ENCODE measurements at places on chromosomes 6 and 20.

DNA sequence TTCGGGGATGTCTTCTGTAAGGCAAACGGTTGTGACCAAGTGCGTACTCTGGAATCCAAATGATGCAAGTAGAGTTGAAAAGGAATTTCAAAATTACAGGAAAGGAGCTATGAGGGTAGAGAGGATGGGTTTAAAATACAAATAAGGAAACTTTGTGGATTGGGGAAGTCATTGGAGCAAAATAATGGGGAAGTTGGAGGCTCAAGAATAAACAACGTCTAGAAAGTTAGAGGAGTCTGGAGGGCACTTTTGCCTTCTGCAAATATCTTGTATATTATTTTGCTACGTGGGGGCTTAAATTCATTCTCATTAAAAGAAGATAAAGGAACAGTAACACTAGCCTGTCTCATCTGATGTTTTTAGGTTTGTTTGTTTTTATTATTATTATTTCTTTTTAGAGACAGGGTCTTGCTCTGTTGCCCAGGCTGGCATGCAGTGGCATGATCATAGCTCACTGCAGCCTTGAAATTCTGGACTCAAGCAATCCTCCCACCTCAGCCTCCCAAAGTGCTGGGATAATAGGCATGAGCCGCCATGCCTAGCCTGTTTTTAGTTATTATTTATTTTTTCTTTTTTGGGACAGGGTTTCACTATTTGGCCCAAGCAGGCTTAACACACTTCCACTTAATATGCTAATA, 55.0 kb upstream of the TNFAIP3 start:
- DNase-seq = no peak

GRCh38 chr6:259901-260508, 32.3 kb upstream of the DUSP22 start:
- no peak for DNase-seq

DNA sequence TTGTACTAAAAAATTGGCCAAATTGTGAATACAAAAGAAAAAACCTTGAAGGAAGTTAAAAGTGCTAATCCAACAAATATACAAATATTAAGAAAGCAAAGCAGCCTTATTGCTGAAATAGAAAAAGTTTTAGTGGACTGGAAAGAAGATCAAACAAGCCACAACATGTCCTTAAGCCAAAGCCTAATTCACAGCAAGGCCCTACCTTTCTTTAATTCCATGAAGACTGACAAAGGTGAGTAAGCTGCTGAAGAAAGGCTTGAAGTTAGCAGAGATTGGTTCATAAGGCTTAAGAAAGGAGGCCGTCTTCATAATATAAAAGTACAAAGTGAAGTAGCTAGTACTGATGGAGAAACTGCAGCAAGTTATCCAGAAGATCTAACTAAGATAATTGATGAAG, 53.5 kb downstream of the TINAG start:
- DNase-seq = no peak

DNA sequence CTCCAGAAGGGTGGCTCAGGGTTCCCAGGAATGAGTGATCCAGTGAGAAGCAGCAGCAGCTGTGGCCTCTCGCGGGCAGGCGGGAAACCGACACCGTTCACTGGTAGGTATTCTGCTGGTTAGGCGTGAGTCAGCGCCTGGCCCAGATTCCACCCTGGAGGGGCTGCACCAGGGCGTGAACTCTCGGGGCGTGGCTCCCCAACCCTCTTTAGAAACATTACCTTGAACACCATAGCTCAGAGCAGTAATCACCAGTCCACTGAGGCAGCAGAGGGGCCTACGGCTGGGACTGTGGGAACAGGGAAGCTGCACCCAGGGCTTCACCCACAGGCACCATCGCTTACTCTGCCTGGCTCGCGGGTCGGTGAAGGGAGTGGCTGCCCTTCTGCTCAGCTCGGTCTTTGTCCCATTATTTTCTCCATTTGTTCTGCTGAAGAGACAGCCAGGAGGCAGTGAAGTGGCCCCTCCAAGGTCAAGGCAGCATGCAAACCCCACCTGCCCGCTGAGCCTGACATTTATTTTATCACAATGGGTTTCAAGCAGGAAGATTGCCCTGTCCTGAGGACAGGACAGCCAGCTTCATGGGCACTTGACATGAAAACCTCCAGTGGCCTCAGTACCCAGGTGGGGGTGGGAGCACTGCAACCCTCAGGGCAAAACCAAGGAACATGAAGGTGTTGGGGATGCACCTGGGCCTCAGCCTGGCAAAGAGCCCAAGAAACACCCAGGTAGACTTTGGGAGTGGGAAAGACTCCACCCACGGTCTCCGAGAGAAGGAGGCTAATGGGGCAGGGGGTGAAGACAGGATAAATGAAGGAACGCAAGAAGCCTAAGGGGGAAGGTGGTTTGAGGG, 51.0 kb upstream of the CD93 start:
- no peak for DNase-seq

GRCh38 chr20:46202766-46203509, 84.8 kb downstream of the CD40 start:
- no peak for DNase-seq

DNA sequence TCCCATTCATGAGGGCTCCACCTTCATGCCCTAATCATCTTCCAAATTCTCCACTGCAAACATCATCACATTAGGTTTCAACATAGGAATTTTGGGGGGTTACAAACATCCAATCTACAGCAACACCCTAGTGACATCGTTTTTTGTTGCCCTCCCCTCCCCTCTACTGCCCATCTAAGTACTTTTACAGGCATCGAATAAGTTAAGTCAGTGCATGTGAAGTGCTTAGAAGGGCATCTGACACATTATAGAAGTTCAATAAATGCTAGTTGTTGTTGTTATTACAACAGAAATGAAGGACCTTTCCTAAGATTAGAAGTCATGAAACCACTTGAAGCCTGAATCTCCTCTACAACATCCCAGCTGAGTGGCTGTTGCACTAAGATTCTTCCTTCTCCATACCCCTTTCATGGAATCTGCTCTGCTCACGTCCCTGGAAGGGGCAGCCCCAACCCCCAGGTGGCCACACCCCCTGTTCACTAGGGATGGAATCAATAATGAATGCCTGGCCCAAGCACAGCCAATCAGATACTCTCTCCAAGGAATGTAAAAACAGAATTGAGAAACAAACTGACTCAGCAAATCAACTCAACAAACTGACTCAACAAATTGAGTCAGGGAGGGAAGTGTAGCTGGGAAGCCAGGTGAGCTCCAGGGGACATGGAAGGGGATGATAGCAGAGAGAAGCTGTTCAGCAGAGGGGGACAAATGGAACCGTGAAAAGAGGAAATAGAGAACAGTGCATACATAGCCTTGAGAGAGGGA, 3.9 kb upstream of the LRP11 start:
- DNase-seq = no peak

- no peak for DNase-seq
Observed at GRCh38 chr6:159728531-159728964, 1.2 kb downstream of the WTAP start.

DNA sequence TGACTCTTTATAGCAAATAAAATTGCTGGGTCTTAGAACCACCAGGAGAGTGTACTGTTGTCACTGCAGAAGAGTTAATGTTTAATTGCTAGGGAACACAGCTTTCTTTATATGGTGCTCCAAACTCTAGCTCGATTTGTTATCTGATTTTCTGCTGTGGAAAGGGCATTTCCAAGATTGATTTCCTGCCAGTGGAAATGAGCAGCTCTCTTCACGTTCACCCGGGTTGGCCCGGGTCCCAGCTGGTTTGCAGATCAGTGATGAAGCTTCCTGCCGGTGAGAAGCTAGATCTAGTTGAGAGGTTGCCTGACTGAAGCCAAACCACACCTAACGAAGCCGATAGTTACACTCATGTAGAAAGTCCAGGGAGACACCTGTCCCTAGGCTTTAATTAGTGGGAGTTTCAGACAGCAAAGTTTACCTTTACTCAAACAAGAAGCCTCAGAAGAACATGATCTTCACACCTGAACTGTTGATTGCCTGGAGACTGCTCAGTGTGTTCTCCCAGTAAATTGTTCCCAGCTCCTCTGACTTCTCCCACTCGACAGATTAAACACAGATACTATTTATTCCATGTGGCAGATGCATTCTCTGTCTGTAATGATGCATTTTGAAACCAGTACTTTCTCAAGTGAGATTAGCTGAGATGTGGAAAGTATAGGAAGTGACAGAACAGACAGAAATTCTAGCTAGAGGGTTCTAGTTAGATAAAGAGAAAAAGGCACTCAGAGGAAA, 27.8 kb downstream of the PAQR8 start:
- DNase-seq = no peak

GRCh38 chr6:33339193-33339592, 21.6 kb upstream of the ZBTB22 start:
- no peak for DNase-seq

- DNase-seq = no peak
Observed at GRCh38 chr6:53673162-53673727, 7.7 kb upstream of the KLHL31 start.

DNA sequence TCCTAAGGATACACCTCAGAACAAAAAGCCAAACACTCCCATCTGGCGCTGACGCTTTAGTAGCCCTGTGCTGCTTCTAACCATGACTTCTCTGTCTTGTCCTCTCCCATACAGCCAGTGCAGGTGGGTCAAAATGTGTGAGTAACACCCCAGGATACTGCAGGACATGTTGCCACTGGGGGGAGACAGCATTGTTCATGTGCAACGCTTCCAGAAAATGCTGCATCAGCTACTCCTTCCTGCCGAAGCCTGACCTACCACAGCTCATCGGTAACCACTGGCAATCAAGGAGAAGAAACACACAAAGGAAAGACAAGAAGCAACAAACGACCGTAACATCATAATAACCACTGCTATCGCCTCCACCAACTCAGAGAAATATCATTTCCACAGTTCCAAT, 1.4 kb downstream of the DEFB132 start:
- no peak for DNase-seq

DNA sequence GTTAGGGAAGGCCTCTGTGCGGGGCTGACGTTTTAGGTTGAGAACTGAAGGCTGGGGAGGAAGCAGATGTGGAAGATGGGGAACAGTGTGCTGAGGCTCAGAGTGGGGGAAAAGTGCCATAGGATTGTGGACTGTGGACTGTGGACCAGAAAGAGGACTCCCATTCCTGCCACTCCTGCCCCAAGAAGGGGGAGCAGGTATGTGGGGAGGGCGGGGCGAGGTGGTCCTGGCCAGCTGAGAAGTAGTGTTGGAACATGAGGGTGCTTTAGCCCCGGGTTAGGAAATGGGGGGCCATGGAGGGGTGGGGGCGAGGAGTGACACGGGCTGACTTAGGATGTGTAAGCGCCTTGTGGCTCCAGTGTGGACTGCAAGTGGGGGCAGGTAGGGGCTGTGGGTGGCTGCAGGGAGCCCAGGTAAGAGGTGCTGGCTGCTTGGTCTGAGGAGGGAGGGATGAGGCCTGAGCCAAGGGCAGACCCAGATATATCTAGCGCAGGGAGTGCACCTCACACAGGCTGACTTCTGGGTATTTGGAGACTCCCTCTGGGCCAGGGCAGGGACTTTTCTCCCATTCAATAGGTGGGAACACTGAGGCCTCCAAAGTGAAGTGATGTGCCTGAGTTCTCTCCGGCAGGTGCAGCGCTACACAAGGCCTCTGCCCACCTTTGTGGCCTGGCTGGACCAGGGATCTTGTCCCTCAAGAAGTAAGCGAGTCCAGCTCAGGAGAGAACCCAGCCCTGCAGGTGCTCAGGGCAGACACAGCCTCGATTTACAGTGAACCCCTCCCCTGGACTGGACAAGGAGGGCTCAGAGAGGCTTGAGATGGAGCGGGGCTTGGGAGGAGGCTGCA, 76.6 kb upstream of the TOX2 start:
- DNase-seq = no peak

All from cortex of kidney (tissue), 1 donor.